G401 (cell line): ENCODE measurements at places on chromosomes 2 and 18. TPM values are rescaled to one million over a fixed set of nuclear protein-coding genes. Genes with fewer than 3 reads are reported as not detected.
A peak's percentile ranks its signal among the peaks of the same experiment; 100 is the strongest.

GRCh38 chr2:207474863-207475485 is 54.8 kb upstream of the CREB1 start:
- DNase-seq: peak; percentile 78

DNA sequence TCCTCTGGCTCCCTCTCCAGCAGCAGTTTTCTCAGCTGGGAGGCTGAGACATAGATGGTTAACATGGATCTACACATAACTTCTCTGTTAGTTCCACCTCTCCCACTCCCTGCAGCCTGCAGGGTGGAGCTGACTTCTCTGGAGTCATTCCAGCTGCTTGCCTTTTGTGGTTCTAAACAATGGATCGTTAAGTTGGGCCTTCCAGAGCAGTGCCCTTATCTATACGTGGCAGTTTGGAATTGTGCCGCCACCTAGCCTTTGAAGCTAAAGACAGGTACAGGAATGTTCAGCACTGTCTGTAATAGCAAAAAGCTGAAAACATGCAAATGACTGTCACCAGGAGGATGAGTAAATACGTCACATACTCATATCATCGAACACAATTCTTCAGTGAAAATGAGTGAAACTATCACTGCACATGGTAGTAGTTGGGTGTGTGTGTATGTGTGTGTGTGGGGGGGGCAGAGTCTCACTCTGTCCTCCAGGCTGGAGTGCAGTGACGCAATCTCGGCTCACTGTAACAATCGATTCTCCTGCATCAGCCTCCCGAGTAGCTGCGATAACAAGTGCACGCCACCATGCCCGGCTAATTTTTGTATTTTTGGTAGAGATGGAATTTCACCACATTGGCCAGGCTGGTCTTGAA is 50.3 kb downstream of the SH2D6 start:
- no peak for DNase-seq

- DNase-seq: no peak
Observed at GRCh38 chr2:101725515-101726192, 28.1 kb downstream of the MAP4K4 start.

GRCh38 chr18:7840411-7840810 is 273.3 kb downstream of the PTPRM start:
- DNase-seq: no peak

DNA sequence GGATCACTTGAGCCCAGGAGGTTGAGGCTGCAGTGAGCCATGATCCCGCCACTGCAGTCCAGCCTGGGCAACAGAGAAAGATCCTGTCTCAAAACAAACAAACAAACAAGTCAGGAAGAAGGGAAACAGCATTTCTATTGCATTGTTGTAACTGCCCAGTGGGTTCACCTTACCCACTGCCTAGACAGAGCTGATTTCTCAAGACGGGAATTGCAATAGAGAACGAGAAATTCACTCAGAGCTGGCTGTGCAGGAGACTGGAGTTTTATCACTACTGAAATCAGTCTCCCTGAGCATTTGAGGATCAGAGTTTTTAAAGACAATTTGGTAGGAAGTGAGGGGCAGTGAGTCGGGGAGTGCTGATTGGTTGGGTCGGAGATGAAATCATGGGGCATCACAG is 24.2 kb upstream of the RTTN start:
- no peak for DNase-seq

- no peak for DNase-seq
Observed at GRCh38 chr2:30732876-30733275, 74.4 kb downstream of the CAPN13 start.

DNA sequence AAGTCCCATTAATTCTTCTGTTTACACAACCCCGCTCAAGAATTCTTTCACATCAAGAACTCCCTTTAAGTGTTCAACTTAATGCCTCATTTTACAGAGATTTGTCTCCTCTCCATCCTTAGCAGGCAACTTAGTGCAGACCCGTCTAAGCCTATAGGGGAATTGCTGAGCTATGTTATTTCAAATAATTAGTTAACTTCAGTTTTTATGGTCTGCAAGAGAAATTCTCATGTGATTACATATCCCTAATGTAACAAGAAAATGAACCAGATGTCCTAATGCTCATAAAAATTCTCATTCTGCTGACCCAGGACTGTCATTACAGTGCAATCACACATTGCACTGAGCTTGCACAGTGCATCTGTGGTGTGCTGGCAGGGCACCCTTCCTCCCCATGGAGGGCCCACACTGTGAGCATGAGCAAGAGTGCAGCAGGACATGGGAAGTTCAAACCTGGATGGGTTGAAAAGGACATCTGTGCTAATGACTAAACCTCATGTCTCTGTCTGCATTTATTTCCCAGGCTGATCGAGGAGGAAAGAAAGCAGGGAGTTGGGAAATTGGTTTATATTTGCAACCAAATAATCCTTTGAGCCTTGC is 97.1 kb downstream of the COL5A2 start:
- no peak for DNase-seq

GTF2A1L gene
- not detected in 2 replicates for total RNA-seq

ZNF804A gene
- not detected in 2 replicates for total RNA-seq
